ENCODE measurements at places on chromosomes 3 and 15.

GRCh38 chr3:197404030-197404429, 105.6 kb upstream of the DLG1 start:
- DNase-seq, result no peak

GRCh38 chr15:84883466-84883865, 996 bp upstream of the SLC28A1 start:
- no peak for DNase-seq

- DNase-seq, result no peak
These were observed 317.8 kb upstream of the C2CD4B start for GRCh38 chr15:62482785-62483429.

GRCh38 chr15:80405970-80406369, 1.8 kb downstream of the ARNT2 start:
- no peak for DNase-seq

DNA sequence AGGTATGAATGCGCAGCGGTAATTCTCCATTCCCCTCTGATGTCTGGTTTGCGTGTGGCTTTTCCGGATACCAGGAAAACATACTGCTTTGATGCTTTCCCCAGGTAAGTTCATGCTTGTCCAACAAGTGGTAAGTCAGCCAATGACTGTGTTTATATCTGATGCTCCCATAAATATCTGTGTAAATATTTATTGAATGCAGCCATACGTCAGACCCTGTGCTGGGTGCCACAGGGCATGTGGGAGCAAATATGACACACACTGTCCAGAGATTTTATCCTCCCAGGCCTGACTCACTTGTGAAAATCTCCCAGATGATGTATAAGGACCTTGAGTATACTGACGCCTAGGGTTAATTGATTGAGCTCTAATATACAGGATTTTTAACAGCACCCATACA, 29.6 kb upstream of the CEMIP start:
- no peak for DNase-seq

DNA sequence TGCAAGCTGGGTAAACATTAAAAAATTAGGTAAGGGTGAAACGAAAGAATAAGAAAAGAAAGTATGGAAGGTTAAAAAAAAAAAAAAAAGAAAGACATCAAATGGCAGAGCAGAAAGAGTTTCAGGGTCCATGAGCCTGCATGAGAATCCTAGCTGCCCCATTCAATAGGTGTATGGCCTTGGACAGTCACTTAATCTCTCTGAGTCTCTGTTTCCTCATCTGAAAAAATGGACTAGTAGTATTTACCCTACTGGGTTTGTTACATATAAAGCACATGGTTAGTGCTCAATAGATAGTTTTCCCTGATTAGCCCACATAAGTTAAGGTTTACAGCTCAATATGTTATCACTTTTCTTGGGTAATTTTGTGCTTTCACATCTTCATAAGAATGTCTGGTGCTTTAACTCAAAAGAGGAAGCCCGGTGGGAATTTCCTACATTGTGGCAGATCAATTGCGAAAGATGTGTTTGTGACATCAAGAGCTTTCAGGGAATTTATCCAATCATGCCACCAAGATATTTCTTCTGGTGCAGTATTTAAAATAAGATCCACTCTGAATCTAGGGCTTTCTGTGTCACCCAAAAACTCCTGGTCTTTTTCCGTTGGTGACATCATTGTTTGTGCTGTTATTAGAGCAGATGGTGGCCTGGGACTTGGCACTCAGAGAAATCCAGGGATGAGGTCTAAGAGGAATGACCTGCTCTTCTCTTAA, 57.2 kb upstream of the UBE2E1 start:
- no peak for DNase-seq

- DNase-seq, result no peak
These were observed 45.3 kb downstream of the TOP2B start for GRCh38 chr3:25619382-25619781.

- no peak for DNase-seq
These were observed 54.9 kb upstream of the BNC1 start for GRCh38 chr15:83339396-83339795.

DNA sequence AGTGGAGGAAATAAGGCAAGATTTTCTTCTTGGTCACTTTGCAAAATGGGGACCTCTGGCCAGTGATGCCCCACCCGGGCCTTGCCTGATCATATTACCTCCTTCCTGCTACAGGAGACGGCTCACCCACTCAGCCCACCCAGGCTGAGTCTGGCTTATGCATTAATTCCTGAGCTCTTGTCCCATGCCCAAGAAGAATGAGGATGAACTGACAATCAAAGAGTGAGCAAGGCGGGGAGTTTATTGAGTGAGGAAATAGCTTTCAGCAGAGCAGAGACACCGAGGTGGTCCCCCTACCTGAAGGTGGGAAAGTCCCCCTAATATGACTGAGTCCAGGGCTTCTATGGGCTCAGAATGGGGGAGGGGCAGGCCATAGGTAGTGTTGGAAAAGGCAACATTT, 107.5 kb downstream of the EOMES start:
- DNase-seq, result no peak

DNA sequence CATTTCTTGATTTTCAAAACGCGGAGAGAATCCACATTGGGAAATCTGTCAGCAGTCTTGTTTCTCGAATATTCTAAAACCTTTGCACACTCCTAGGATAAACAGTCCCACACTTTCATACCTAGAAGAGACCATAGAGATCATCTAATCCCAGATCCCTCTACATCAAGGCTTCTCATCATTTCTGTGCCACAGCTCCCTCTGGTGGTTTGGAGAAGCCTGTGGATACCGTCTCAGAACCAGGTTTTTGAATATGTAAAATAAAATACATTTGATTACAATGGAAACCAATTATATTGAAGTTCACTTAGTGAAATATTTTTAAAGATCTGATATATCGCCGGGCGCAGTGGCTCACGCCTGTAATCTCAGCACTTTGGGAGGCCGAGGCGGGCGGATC, 211.9 kb upstream of the GOLGA6L4 start:
- no peak for DNase-seq

GRCh38 chr15:92817339-92817886, 82.7 kb upstream of the CHD2 start:
- no peak for DNase-seq

GRCh38 chr3:25604107-25604805, 60.5 kb downstream of the TOP2B start:
- DNase-seq, result no peak

DNA sequence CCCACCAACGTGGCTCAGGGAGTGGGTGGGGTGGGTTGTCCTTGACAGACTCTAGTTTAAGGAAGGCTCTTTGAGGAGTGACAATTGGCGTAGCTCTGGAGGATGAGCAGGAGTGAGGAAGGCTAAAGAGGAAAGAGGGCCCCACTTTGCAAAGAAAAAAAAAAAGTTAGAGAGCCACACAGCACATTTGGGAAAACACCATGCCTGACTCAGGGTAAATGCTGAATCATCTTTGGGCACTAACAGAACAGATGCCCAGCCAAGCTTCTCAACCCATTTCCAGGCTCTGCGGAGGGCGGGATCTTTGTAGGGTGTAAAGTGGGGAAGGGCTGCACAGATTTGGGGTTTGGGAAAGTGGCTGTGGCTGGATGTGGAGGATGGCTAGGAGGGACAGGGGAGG, 179.1 kb upstream of the RGMA start:
- no peak for DNase-seq

DNA sequence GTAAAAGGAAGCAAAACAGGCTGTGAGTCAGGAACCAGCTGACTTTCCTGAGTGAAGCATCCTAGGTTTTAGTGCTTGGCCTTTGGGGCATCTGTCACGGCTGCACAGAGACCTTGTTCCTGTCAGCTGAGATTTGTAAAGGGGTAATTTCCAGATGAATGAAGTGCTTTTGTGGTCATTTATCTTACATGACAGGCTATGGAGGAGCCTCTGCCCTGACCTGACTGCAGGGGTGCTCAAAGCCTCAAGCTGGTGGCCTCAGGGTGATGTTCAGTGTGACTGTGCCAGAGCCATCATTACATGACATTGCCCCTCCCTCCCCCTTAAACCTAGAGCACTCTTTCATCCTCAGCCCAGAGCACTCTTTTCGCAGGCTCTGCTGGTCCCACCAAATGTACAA, 132.5 kb downstream of the ARNT2 start:
- DNase-seq, result no peak

DNA sequence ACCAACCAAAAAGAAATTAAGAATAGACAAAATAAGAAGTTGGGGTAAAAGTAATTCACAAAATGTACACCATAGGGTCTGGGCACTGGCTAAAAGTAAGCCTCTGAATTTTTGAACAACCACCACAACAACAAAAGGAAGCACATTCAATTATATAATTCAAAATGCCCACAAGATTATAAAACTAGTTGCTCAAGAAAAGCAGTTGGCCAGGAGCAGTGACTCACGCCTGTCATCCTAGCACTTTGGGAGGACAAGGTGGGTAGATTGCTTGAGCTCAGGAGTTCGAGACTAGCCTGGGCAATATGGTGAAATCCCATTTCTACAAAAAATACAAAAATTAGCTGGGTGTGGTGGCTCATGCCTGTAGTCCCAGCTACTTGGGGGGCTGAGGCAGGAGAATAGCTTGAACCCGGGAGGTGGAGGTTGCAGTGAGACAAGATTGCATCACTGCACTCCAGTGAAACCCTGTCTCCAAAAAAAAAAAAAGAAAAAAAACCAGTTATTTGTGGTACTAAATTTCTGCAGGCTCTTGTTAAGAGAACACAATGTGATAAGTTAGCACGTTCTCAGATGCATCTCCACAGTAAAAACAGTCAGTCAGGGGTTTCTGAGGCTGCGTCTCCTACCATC, 6.6 kb upstream of the ATP11B start:
- no peak for DNase-seq

- no peak for DNase-seq
These were observed 22.7 kb upstream of the VPS33B start for GRCh38 chr15:91045065-91045464.

DNA sequence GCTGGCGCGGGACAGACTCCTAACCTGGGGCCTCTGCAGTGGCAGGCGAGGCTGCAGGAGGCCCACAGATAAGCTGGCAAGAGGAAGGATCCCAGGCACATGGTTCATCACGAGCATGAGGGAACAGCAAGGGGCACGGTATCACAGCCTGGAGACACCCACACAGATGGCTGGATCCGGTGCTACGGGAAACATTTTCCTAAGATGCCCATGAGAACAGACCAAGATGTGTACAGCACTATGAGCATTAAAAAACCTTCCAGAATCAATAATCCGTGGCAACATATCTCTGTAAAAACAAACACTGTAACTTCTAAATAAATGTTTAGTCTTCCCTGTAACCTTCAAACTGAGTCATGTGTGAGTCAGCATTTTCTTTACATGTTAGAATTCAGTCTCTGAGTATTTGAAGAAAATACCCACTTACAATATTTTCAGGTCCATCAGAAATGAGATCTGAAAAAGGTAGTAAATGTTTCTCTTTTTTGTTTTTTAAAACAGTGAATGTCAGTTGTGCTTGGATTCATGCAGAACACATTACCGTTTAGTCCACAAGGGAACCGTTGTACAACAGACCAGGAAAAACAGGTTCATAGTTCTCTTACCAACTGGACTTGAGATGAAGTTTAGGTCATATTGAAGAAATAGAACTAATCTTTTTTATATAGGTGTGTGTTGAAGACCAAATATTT, 75.9 kb downstream of the BOC start:
- no peak for DNase-seq

DNA sequence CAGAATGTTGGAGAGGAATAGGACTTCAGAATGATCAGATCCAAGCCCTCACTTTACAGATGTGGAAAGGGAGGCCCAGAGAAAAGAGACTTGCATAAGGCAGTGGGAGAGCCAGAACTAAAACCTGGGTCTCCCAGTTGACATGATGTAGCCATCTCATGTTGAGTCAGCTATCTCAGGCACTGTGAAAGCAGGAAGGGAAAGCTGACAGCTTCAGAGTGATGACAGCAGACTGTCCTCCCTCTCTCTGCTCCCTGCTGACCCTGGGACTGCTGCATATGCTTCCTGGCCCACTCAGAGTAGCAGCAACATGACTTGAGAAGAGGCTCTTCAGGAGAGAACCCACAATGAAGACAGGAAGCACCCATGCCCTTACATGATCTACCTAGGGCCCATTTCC, 14.7 kb downstream of the FHIT start:
- DNase-seq, result no peak

GRCh38 chr3:64552160-64552559, 135.6 kb downstream of the ADAMTS9 start:
- DNase-seq, result no peak

DNA sequence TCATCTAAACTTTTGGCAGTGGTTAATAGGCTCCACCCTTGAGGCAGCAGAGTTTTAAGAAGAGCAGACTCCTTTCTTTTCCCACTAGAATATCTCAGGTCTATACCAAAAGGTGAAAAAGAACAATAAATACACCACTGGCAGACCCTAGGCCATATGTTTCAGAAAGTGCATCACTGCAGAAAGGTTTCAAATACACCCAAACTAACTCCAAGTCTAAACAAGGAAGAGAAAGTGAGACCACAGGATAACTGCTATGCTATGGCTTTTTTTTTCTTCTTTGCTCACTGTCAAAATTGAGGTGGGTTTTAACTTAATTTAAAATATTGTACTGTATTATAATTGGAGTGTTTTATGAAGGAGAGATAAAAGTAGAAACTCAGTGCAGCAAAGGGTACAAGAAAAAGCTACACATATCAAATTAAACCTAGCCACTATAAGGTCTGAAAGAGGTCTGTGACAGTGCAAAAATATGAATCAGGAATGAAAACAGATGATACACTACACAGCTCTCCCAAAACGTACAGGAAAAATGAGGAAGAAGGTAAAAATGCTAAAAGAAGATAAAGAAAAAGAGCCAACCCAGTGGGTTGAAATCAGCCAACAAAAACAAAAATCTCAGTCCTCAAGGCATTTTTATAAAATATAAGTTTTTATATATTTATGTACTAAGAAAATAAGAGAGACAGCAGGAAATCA, 8.4 kb downstream of the SNX4 start:
- no peak for DNase-seq

DNA sequence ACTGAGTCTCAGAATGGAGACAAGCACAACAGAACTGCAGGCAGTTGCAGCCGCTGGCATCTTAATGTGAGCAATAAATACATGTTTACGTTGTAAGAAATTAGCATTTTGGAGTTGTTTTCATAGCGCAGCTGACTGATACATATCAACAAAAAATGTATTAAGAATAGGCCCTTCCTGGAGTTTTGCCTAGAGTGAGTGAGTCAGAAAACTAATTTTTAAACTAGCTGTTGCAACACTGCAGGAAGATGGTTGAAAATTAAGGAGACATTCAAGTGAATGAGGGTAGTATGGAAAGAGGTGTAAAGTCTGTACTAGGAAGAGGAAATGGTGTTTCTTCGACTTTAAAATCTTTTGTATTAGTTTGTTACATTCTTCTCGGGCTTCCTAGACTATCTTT, 39.6 kb upstream of the TIMP4 start:
- DNase-seq, result no peak

DNA sequence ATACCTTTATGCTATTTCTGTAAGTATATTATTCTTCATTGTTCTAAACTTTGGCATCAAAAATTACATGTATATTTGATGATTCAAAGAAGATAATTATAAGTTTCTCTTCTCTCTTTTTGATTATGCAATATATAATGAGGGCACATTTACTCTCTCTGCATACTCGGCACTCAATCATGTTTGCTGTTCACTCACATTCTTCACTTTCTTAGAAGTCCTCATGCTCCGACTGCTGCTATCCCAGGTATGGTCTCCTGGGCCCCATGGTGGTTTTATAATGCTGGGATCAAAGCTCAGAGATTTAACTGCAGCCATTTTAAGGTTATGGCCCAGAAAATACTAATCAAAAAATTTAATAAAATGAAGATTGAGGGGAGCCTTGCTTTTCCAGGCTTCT, 529.7 kb upstream of the IL12A start:
- DNase-seq, result no peak
